Activated naive CD8-positive, alpha-beta T cell treated with anti-CD3 and anti-CD28 coated beads, Interleukin-2, amount 10 ng/mL, durations not matched to agents 7 days and 5 days (primary cell): ENCODE measurements at places on chromosomes 6 and 20. TPM values are rescaled to one million over a fixed set of nuclear protein-coding genes. Genes with fewer than 3 reads are reported as not detected.

- peak overlapping the region; percentile 64 for H3K4me3 ChIP-seq
- peaks cover 66% of the 10 kb centered on the region for H3K27me3 ChIP-seq
- DNase-seq, result no peak
- H3K36me3 ChIP-seq, result no peaks in the 10 kb centered on the region
- H3K4me1 ChIP-seq, result peaks cover 46% of the 10 kb centered on the region
Measured at GRCh38 chr6:27667657-27668441, 194.9 kb upstream of the ZNF184 start.

DNA sequence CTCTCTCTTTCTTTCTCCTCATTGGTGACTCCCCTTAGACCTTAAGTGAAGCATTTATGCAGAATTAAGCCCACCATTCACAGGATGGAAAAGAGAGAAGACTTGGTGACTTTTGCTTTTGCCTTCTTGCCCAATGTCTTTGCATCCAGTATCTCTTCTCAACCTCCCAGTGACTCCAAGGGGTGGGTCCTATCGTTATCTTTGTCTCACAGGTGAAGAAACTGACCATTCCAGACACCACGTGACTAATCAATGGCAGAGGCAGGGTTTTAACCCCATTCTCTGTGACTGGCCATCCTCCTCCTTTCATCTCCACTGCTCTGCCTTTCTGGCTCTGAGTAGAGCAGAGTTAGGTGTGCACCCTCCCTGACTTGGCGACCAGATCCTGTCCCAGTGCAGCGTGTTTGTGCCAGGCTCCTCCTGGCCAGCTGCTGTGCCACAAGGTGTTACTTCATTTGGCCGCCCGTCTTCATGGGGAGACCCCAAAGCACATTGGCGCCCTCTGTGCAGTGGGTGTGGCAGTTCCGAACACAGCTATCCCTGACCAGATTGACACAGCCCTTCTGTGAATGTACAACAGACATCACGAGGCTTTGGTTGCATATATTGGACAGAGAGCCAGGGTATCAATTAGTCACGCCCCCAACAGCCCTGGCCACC is 501.3 kb downstream of the CD83 start:
- peaks cover 12% of the 10 kb centered on the region for H3K4me1 ChIP-seq
- peaks cover 12% of the 10 kb centered on the region for H3K27me3 ChIP-seq
- no peak overlapping the region for H3K4me3 ChIP-seq
- H3K27ac ChIP-seq, result no peak overlapping the region

DNA sequence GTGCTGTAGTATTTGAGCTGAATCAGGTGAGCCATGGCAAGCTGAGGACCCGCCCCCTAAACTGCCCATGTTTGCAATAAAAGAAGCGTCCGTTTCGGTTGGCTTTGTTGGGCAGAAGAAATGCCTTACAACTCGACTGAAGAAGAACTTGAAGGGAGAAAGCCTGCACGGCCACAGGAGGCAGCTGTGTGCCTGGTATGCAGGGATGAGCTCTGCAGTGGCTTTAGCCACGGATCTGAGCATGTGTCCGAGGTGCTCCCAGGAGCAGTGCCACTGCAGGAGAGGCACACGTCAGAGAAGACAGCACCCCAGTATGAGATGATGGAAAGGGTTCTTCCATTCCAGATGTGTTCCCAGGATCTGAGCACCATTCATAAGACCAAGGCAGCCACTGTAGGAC is 23.5 kb downstream of the KIZ start:
- no peaks in the 10 kb centered on the region for H3K27me3 ChIP-seq
- H3K4me1 ChIP-seq, result no peaks in the 10 kb centered on the region
- peaks cover 14% of the 10 kb centered on the region for H3K36me3 ChIP-seq
- no peak for DNase-seq
- H3K4me3 ChIP-seq, result no peak overlapping the region

GRCh38 chr6:82361631-82362030 is 2.0 kb upstream of the TPBG start:
- H3K27me3 ChIP-seq, result peaks cover 52% of the 10 kb centered on the region

DNA sequence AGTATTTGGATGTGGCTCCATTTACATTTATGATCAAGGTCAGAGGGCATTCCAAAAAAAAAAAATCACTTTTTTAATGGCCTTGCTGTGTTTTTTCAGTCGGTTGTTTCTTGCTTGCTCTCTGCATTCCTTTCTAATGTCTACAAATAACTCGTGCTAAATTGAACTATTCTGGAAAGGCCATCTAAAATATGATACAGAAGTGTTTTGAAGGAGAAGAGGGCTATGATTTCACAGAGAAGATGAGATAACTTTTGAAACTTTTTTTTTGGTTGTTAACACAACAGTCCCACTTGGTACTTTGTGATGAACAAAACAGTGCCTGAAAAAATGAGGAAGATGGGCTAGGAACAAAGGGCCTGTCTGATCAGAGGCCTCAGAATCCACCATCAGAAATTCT is 156.1 kb upstream of the SMLR1 start:
- DNase-seq, result no peak
- H3K4me3 ChIP-seq, result no peak overlapping the region
- H3K27ac ChIP-seq, result no peak overlapping the region
- peaks cover 2% of the 10 kb centered on the region for H3K4me1 ChIP-seq
- H3K27me3 ChIP-seq, result no peaks in the 10 kb centered on the region

DNA sequence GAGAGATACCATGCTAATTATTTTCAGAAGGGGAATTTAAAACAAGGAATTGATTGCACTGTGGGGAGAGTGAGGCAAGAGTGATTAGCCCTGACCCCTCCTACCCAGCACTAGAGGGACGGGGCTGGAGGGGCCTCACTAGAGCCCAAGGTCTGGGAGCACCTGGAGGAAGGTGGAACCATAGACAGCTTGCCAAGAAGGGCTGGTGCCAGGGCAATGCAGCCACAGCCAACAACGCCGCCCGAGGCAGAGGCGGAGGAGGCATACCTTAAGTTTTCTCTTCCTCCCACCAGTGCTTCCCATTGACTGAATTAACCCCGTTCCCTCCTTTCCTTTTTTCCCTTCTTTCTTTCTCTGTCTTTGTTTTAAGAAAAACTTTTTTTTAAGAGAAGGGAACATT is 40.0 kb downstream of the IYD start:
- H3K27me3 ChIP-seq, result peaks cover 34% of the 10 kb centered on the region
- H3K27ac ChIP-seq, result no peak overlapping the region
- no peak overlapping the region for H3K4me3 ChIP-seq

DNA sequence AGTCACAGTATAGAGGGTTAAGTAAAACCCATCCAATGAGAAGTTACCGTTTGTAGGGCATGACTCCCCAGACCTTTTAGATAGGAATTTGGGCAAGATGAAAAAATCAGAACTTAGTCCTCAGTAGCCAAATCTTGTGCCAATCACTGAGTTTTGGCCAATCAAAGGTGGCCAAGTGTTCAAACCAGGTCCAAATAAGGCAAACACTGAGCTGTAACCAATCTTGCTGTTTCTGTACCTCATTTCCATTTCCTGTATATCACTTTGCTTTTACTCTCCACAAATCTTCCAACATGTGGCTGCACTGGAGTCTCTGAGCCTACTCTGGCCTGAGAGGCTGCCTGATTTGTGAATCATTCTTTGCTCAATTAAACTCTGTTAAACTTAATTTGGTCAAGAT is 81.8 kb upstream of the GPR6 start:
- H3K4me3 ChIP-seq, result no peak overlapping the region
- peaks cover 24% of the 10 kb centered on the region for H3K27me3 ChIP-seq
- no peaks in the 10 kb centered on the region for H3K36me3 ChIP-seq
- H3K27ac ChIP-seq, result no peak overlapping the region
- DNase-seq, result no peak
- no peaks in the 10 kb centered on the region for H3K4me1 ChIP-seq

DNA sequence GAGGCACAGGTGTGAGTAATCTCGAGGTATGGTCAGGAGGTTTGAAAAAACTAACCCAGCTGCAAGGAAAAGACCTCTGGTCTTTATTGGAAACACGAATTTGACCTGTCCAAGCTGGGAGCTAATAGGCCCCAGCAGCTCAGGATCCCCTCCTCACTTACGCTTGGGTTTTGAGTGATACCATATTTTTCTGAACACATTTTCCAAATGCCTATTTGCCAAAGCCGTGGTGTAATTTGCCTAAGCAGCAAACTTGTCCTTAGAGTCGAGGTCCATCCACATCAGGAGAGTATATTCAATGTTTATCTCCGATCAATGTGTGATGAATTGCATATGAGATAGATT is 128.0 kb downstream of the BCAS1 start:
- H3K27me3 ChIP-seq, result no peaks in the 10 kb centered on the region
- no peak overlapping the region for H3K4me3 ChIP-seq
- peaks cover 1% of the 10 kb centered on the region for H3K36me3 ChIP-seq
- no peak overlapping the region for H3K27ac ChIP-seq
- DNase-seq, result no peak

GRCh38 chr6:14635934-14636591 is 518.5 kb downstream of the CD83 start:
- peak overlapping the region; percentile 77 for H3K4me3 ChIP-seq
- peak; percentile 43 for DNase-seq
- peaks cover 39% of the 10 kb centered on the region for H3K4me1 ChIP-seq
- H3K36me3 ChIP-seq, result peaks cover 2% of the 10 kb centered on the region
- H3K27me3 ChIP-seq, result peaks cover 16% of the 10 kb centered on the region
- peak overlapping the region; percentile 83 for H3K27ac ChIP-seq

DNA sequence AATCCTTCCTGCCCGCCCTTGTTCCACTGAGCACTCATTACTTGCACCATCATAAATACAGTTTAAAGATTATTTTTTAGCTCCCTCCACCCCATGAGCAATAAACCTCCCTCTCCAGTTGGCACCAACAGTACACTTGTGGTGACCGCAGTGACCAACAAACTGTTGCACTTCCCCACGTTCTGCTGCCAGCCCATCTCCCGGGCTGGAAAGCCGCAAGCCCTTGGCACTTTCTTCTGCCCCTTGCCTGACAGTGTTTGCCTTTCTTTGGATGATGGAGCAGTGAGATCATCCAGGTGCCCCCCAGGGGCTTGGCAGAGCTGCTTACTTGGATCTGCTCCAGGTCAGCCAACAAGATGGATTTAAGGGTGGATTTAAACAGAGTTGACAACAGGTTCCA is 21.6 kb downstream of the KCNB1 start:
- no peaks in the 10 kb centered on the region for H3K4me1 ChIP-seq
- H3K36me3 ChIP-seq, result no peaks in the 10 kb centered on the region
- no peak for DNase-seq
- no peak overlapping the region for H3K27ac ChIP-seq

DNA sequence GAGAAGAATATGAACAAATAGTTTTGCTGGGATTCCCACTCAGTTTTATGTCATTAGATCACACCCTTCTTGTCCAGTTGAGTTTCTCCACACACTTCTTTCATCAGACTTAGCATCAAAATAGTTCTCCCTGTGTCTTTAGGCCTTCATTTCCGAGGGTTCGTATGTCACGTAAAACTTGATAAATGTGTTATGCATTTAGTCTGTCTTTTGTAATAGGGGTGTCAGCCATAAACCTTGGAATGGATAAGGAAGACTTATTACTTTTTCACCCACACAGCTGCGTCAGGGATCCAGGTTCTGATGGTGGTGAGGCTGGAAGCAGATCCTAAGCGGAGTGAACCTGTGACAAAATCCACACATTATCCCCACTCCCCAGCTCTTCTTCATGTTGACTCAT is 246.8 kb downstream of the CD83 start:
- H3K4me1 ChIP-seq, result no peaks in the 10 kb centered on the region
- no peaks in the 10 kb centered on the region for H3K36me3 ChIP-seq
- H3K4me3 ChIP-seq, result no peak overlapping the region
- DNase-seq, result no peak
- no peak overlapping the region for H3K27ac ChIP-seq

DNA sequence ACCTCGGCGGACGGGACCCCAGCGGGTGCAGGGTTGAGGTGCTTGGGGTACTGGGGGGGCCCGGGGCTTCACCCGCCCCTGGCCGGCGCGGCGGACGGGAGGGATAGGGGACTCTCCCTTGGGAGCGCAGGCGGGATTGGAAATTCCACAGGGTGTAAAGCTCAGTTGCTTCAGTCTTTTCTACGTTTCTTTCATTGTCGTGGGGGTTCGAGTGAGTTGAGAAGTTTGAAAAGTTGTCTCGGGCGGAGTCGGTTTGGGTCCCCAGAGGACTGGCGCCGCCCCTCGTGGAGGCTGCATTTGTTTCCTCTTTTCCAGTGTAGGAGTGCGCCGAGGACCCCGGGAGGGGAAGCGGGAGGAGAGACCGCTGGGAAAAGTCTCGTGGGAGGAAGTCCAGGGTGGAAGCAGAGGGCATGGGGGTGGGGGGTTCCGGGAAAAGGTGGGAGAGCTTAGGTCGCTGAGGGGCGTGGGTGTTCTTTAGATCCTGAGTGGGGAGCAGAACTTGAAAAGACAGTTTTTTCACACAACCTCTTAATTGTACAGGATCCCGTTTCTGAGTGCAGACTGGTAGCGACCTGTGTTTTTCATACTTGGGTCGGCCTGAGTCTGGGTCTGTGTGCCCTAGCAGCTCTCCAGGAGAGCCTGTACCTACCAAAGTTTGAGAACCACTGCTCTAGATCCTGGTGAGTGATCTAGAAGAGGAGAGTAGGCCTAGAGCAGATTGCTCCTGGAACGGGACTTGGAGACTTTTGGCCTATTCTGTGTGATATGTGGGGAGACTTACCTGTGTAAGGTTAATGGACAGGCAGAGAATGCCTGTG is 495 bp downstream of the FAM83B start:
- H3K4me1 ChIP-seq, result no peaks in the 10 kb centered on the region
- H3K27ac ChIP-seq, result no peak overlapping the region
- DNase-seq, result no peak
- H3K36me3 ChIP-seq, result no peaks in the 10 kb centered on the region
- H3K4me3 ChIP-seq, result no peak overlapping the region
- H3K27me3 ChIP-seq, result peaks cover 10% of the 10 kb centered on the region

- DNase-seq, result no peak
- no peak overlapping the region for H3K4me3 ChIP-seq
- H3K4me1 ChIP-seq, result peaks cover 2% of the 10 kb centered on the region
- H3K36me3 ChIP-seq, result peaks cover 2% of the 10 kb centered on the region
- H3K27ac ChIP-seq, result no peak overlapping the region
Measured at GRCh38 chr6:144935661-144936060, 650.5 kb downstream of the UTRN start.

- no peak overlapping the region for H3K4me3 ChIP-seq
- H3K27ac ChIP-seq, result no peak overlapping the region
- DNase-seq, result no peak
Measured at GRCh38 chr20:20849161-20849560, 136.7 kb upstream of the RALGAPA2 start.

DNA sequence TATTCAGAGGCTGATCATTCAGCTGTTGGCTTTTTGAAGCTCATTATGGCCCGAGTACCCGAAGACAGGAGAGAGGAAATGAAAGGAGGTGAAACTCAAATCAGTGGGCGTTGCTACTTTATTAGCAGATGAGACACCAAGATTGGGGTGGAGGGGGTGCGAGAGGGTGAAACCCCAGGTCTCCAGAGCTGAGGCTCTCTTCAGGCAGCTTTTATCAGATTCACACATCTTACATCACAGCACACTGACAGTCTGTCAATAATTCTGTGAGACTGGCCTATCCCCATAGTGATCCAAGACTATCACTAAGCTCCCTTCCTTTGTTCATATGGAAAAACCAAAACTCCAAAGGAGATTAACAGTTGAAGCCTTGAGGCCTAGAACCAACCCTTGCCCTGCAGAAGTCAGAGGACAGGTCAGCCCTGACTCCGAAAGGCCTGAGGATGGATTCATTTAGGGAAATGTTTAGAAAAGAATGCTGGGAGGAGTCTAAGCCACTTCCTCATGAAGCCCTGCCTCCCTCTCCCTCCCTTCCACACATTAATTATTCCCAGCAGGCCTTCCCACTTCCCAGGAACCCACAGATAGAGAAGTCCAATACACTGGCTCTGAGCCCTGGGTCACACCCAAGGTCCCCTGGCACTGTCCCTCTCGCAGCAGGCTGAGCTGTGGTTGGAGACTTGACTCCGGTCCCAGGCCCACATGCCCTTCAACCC is 23.2 kb downstream of the TRERF1 start:
- H3K4me3 ChIP-seq, result no peak overlapping the region
- no peak for DNase-seq
- H3K27ac ChIP-seq, result no peak overlapping the region
- H3K36me3 ChIP-seq, result peaks cover 39% of the 10 kb centered on the region
- peaks cover 35% of the 10 kb centered on the region for H3K4me1 ChIP-seq

The BPIFA1 gene
- not detected for total RNA-seq

The TRAPPC3L gene
- not detected for total RNA-seq
